Adrenal gland (tissue), 19 donors: ENCODE measurements at places on chromosomes 12 and 14. TPM values are rescaled to one million over a fixed set of nuclear protein-coding genes. Genes with fewer than 3 reads are reported as not detected.
A peak's percentile ranks its signal among the peaks of the same experiment; 100 is the strongest.

The SLC17A8 gene
- 0.09 TPM for polyA plus RNA-seq

The NKX2-1 gene
- not detected for polyA plus RNA-seq

The ABHD12B gene
- polyA plus RNA-seq: 0.42 TPM

The ZNF268 gene
- 25.8 TPM for polyA plus RNA-seq

DNA sequence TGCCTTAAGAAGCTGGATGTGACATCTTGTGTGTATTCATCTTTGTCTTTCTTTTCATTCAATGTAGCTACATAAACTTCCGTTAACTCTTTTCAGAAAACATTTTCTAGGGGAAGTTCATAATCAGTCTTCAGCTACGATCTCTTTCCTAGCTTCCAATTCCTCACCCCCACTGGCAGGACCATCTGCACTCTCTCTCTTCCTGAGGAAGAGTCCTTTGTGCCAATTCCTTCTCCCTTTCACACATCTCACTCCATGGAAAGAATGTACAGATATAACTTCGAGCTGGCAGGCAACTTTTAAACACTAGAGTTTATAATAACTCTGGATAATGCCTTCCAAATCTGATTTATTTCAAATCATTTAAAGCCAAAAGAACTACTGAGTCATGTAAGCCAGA is 495.7 kb downstream of the GALC start:
- no peaks in the 10 kb centered on the region for H3K27me3 ChIP-seq
- H3K4me3 ChIP-seq: no peak overlapping the region
- no peak for DNase-seq
- H3K4me1 ChIP-seq: no peaks in the 10 kb centered on the region

GRCh38 chr12:93880853-93881522 is 203.8 kb downstream of the CRADD start:
- no peak overlapping the region for H3K27ac ChIP-seq
- no peak overlapping the region for H3K4me3 ChIP-seq
- H3K36me3 ChIP-seq: no peaks in the 10 kb centered on the region
- no peaks in the 10 kb centered on the region for H3K4me1 ChIP-seq
- DNase-seq: no peak

DNA sequence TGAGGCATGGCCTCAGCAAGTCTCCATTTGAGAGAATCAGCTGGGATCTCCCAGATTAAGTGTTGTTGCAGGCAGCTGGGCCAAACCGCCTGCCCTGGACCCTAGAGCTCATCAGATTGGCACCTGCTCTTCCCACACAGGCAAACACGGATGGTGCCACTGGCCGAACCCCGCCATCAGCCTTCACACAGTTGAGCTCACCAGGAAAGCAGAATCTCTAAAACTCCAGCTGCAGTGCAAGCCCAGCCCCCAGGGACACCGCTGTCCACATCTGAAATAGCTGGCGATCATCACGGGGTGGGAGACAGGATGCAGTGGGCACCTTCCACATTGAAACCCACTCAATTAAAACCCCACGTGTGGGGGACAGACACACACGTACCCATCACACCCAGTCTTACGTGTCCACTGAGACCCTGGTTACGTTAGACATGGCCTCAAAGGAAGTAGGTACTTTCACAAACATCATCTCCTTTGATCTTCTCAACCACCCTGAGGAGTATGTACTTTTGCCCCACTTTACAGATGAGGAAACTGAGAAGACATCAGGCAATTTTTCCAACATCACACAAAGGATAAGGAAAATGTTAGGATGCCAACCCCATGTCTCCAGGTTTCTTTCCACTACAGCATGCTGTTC is 88.8 kb downstream of the SINHCAF start:
- no peaks in the 10 kb centered on the region for H3K4me1 ChIP-seq
- H3K4me3 ChIP-seq: no peak overlapping the region
- H3K36me3 ChIP-seq: no peaks in the 10 kb centered on the region
- H3K27me3 ChIP-seq: peaks cover 4% of the 10 kb centered on the region
- no peak overlapping the region for H3K27ac ChIP-seq

- H3K36me3 ChIP-seq: no peaks in the 10 kb centered on the region
- peak overlapping the region; percentile 93 for H3K27ac ChIP-seq
- H3K4me1 ChIP-seq: peaks cover 66% of the 10 kb centered on the region
- no peaks in the 10 kb centered on the region for H3K27me3 ChIP-seq
- H3K4me3 ChIP-seq: no peak overlapping the region
- peak; percentile 36 for DNase-seq
Observed at GRCh38 chr14:24235804-24236688, 3.3 kb downstream of the GMPR2 start.

- H3K27me3 ChIP-seq: no peaks in the 10 kb centered on the region
- H3K4me1 ChIP-seq: peaks cover 25% of the 10 kb centered on the region
- H3K4me3 ChIP-seq: no peak overlapping the region
- peak overlapping the region; percentile 93 for H3K27ac ChIP-seq
Observed at GRCh38 chr12:93375906-93376305, 1.8 kb upstream of the NUDT4 start.

DNA sequence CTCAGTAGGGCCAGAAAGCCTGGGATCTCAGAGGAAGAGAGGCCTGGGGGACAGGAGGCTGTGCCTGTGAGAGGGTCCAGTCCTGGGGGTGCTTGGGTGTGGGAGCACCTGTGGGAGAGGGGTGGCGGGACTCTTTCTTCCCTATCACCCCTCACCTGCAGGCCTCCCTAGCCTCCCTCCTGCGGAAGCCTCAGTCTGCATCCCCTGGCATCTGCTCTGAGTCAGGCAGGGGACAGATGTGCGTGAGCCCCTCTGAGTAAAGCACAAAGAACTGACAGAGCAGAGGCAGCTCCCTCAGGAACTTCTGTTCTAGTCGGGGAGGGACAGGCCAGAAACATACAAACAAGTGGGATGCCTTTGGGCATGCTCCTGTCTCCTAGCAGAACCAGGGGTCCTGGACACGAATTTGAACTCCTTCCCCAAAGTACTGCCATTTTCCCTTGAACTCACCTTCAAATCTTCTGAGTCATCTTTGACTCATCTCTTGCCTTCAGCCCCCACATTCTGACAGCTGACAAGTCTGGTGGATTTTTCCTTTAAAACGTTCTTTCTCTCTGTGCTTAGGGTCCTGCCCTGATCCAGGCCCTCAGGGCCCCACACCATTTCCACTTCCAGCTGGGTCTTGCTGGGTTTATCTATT is 8.5 kb upstream of the HSP90AA1 start:
- H3K4me1 ChIP-seq: no peaks in the 10 kb centered on the region
- no peaks in the 10 kb centered on the region for H3K27me3 ChIP-seq
- H3K36me3 ChIP-seq: no peaks in the 10 kb centered on the region
- H3K4me3 ChIP-seq: no peak overlapping the region
